ENCODE measurements at places on chromosomes 7 and 10.
A peak's percentile ranks its signal among the peaks of the same experiment; 100 is the strongest.

DNA sequence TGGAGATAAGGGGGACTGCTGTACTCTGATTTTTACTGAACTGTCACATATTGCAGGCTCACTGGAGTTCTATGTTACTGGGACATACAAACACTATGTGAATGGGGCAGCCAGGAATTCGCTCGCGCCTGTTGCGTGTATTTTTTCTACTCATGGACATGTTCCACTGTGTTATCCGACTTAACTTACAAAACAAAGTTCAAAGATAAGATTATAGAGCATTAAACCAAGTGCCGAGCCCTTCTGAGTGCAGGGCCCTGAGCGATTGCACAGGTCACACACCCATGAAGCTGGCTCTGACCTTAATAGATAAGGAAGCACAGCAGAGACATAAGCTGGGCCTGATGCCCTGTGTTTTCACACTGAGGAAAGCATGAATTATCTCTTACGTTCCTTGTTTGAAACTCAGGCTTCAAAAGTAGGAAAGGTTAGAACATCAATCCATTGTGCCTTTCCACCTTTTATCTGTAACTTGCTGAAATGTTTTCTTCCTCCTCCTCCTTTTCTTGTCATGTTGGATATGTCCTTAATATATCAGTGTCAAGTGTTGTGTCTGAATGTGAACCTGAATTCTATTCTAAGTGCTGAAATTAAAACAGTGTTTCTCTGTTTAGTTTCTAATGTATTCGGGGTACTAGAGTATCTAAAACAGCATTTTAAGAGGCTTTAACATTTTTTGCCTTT, 273.8 kb downstream of the AUTS2 start:
- DNase-seq, result no peak

- peak; percentile 6 for DNase-seq
Observed at GRCh38 chr10:74786126-74786525, 40.3 kb upstream of the KAT6B start.

GRCh38 chr10:42973411-42973810, 103.5 kb upstream of the RET start:
- DNase-seq, result no peak

GRCh38 chr7:104943502-104944343, 70.3 kb upstream of the KMT2E start:
- DNase-seq, result peak; percentile 80

- no peak for DNase-seq
Observed at GRCh38 chr7:2163600-2164555, 68.9 kb downstream of the MAD1L1 start.

DNA sequence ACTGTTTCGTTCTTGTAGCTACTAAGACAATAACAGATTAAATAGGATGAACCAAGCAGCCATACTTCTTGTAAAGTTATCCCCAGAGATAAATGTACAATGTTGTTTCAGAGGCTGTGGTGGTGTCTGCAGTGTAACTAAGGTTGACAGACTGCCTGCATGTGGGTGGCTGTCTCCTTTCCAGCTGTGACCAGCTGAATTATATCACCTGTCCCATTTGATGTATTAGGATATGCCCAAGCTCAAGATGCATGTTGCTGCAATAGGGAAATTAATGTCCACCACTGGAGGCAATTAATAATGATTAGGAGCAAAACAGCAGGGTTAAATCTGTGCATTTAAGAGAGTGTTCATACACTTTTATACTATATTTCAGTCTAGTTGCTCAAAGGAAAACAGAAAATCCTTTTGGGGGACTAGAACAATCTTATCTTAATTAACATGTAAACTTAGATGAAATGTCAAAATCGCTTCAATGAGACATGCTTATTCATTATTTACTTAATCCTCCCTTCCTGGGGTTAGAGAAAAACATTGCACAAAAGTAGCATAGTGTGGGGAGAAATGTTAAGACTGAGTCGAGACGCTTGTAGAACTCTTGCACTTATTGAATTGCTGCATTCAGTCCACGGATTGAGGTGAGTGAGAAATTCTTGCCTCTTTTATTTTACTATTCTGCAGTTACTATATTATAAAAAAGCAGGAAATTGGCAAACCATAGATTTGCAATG, 269.0 kb downstream of the SNX10 start:
- DNase-seq, result no peak

DNA sequence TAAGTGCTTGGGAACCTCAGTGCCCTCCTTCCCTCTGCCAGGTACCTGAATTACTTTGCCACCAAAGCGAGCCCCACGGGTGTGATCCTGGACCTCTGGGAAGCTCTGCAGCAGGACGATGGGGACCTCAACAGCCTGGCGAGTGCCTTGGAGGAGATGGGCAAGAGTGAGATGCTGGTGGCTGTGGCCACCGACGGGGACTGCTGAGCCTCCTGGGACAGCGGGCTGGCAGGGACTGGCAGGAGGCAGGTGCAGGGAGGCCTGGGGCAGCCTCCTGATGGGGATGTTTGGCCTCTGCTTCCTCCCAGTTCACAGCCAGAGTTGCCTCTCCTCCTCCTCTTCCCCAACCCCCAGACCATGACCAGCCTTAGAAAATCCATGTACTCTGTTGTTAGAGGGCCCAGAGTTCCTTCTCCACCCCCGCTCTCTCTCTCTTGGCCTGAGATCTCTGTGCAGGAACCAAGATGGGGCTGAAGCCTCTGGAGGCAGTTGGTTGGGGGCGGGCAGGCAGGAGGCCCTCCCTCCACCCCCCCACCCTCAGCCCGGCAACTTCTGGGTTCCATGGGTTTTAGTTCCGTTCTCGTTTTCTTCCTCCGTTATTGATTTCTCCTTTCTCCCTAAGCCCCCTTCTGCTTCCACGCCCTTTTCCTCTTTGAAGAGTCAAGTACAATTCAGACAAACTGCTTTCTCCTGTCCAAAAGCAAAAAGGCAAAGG, 19.8 kb upstream of the SLC29A3 start:
- DNase-seq, result no peak

GRCh38 chr7:98222533-98223195, 11.4 kb downstream of the BHLHA15 start:
- DNase-seq, result no peak

DNA sequence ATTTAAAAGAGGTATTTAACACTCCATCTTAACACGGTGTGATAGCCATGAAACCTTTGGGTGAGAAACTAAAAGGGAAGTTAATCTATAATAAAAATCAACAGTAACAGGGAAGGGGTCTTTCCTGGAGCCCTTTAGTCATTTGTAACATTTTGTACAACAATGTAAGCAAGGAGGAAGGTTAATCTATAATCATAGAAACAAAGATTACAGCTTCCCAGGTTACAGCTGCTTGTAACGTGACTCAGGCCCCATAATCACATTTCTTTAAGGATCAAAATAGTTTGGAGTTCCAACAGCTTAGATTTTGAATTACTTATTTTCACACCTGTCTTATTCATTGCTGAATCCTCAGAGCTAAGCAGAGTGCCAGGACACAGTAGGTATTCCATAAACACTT, 17.9 kb upstream of the CC2D2B start:
- DNase-seq, result no peak

- DNase-seq, result no peak
Observed at GRCh38 chr7:139640681-139641080, 117.2 kb downstream of the CLEC2L start.

DNA sequence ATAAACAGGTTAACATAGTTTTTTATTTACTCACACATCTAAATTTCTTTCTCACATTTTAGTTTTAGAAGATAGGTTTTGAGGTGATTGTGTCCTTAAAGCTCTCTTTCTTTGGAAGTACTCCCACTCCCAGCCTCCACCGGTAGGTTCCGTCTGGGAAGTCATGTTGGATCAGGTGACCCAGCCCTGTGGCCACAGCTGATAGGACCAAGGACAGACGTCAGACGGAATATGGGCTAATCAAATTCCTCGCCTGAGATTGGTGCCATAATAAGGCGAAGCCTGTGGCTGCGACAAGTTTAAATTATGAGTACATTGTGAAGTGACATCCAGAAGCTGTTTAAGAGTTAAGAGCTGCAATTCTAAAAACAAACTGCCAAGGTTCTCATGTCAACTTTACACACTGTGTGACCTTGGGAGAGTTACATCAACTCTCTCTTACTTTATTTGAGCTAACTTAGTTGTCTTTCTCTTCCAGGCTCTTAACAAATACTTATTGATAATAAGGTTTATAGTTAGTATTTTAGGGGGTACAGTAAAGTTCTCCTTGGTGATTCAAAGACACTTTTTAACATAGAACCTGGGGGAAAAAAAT, 133.6 kb downstream of the NPY start:
- DNase-seq, result no peak

DNA sequence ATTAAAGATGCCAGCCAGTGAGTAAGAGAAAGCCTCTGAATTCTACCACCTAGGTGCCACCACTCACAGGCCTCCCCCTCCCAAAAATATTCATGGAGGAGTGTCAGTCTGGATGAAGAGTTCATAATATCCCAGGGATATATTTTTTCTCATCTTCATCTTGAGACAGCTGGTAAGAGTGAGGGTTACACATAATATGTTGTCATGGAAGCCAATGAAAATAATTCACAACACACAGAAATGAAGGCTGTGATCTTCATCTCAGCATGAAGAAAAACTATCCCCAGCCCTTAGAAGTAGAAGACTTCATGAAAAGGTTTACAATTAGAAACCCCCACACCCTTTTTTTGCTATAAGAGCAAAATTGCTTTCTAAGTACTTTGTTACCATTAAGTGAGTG, 175.6 kb downstream of the DNAH11 start:
- DNase-seq, result no peak

GRCh38 chr7:31373337-31374289, 33.1 kb upstream of the NEUROD6 start:
- peak; percentile 39 for DNase-seq

DNA sequence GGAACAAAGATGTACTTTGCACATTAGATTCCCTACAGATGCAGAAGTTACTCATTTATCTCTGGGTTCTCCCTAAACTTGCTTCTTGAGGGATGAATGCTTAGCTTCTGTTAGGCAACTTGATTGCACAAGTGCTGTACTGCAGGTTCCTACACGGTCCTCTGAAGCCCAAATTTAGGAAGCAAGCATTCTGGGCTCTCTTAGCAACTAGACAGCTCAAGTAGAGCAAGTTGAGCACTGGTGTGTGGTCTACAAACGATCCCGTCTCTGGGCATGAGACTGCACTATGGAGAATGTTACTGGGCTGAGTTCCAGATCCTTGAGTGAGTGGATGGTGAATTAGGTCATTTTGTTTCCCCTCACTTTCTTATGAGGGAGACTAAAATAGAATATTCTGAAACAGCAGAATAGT, 14.3 kb downstream of the SEMA3D start:
- no peak for DNase-seq

- DNase-seq, result no peak
Observed at GRCh38 chr7:110779339-110779738, 311.6 kb upstream of the LRRN3 start.

GRCh38 chr10:75068523-75068922, 42.9 kb upstream of the SAMD8 start:
- DNase-seq, result no peak

- no peak for DNase-seq
Observed at GRCh38 chr7:16067711-16068110, 353.6 kb downstream of the CRPPA start.

DNA sequence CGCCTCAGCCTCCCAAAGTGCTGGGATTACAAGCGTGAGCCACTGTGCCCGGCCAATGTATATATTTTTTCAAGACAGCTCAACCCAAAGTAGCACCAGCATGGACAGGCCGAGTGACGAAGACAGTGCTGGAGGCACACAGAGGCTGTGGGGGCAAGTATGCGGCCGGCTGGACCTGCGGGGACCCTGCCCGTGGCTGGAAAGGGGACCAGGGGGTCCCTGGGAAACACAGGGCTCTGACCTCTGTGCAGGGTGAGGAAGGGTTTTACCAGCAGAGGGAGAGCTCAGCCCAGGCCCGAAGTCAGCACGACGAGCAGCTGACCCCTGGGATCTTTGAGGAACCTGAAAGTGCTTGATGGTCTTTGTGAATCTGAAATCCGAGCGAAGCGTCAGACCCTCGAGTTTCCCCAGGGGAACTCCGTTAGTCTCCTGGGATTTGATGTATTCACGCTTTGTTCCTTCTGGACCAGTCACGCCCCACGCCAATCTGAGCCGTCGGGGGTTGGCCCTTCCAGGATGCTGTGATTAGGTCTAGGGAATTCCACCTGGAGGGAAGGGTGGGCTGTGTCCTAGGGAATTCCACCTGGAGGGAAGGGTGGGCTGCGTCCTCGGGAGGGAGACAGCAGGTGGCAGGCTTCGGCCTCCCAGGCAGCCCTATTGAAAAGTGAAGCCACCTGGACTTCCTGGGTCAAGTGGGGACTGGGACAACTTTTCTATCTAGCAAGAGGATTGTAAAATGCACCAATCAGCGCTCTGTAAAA, 10.9 kb upstream of the ZFAND2A start:
- no peak for DNase-seq

GRCh38 chr10:115001506-115002381, 63.7 kb downstream of the TRUB1 start:
- DNase-seq, result no peak

DNA sequence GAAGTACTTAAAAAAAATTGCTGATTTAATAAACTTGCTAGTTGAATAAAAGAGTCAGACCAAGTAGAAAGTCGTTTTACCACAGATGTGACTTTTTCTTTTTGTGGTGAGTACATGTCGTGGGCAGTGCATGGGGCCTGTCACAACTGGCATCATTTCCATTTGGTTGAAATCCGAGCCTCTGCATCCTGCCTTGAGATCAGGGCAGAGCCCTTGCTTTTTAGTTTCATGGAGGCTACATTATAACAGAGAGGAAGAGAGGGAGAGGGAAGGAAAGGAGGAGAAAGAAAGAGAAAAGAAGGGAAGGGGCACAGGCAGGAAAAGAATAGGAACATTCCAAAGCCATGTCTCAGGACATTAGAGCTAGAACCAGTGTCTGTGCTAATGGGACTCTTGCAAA, 20.4 kb upstream of the INSYN2A start:
- DNase-seq, result no peak

- DNase-seq, result no peak
Observed at GRCh38 chr10:129411772-129412171, 55.3 kb upstream of the MGMT start.

- DNase-seq, result no peak
Observed at GRCh38 chr10:82932451-82932850, 1057.5 kb downstream of the NRG3 start.

- DNase-seq, result no peak
Observed at GRCh38 chr10:113519681-113520115, 33.2 kb upstream of the HABP2 start.

GRCh38 chr7:75658369-75658768, 80.4 kb downstream of the HIP1 start:
- no peak for DNase-seq

GRCh38 chr7:2680792-2681490, 7.1 kb upstream of the AMZ1 start:
- DNase-seq, result peak; percentile 62

DNA sequence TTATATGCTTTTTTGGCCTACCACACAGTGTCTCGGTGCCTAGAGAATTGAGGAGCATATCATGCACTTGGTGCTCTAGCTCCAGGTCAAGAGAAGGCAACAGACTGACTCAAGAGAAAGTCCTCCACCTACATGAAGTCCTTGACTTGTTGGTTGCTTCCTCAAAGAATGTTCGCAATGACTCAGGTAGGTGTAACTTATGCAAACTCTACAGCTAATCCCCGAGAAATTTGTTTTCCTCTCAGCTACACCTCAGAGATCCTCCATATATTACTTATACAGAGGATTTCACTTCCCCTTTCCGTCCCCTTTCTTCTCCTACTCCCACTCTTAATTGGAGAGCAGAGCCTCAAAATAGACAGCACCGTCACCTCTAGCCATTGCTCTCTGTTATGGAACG, 1013.1 kb downstream of the KCNMA1 start:
- no peak for DNase-seq

- no peak for DNase-seq
Observed at GRCh38 chr7:1151156-1151555, 8.8 kb downstream of the ZFAND2A start.

GRCh38 chr10:126659750-126660149, 10.7 kb downstream of the C10orf90 start:
- no peak for DNase-seq

All from prostate gland (tissue), 2 donors.